ENCODE measurements at places on chromosomes 4 and X. TPM values are rescaled to one million over a fixed set of nuclear protein-coding genes. Genes with fewer than 3 reads are reported as not detected.

BRS3 gene
- polyA plus RNA-seq = not detected

KLB gene
- 11.5 TPM for polyA plus RNA-seq

MAML3 gene
- 4.1 TPM for polyA plus RNA-seq

EMCN gene
- polyA plus RNA-seq = 0.19 TPM

TRO gene
- 89.2 TPM for polyA plus RNA-seq

CHRDL1 gene
- polyA plus RNA-seq = 0.56 TPM

SMIM10 gene
- polyA plus RNA-seq = 3.4 TPM

IQSEC2 gene
- 4.4 TPM for polyA plus RNA-seq

SSX4 gene
- polyA plus RNA-seq = not detected
